Stimulated activated CD4-positive, alpha-beta T cell treated with anti-CD3 and anti-CD28 coated beads, TNF-alpha, amount 100 ng/mL, for 1 hour (primary cell): ENCODE measurements at places on chromosomes 11 and 22.

GRCh38 chr11:134070342-134070845, 1.5 kb downstream of the JAM3 start:
- no peak for DNase-seq

DNA sequence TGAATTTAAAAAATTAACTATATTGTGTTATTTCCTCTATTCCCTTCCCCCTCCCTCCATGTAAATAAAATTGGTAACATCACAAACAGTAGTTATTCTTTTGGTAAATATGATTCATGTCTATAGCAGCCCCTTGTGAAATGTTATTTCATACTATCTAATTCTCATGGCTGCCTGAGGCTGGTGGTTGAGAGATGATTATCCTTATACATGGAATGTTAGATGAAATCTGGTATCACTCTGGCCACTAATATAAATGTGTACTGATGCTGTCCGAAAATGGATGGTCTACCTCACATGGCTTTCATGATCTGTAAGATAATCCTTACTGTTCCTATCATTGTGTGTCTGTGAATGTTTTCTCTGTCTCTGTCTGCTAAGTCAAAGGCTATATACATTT, 25.0 kb upstream of the EXPH5 start:
- DNase-seq = no peak

DNA sequence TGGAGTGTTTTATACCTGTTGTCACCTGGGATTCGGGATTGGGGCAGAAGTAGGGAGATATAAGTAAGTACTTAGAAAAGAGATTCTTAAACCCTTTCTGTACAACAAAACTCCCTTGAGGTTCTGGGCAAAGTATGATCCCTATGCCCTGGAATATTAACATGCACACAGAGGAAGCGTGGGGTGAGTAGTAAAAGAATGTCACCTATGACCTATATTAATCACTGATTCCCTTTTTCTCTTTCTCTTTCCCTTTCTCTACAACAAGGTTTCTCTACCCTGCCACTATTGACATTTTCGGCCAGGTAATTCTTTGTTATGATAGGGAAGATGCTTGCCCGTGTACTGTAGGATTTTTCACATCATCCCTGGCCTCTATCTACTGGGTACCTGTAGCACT, 209.7 kb upstream of the PLET1 start:
- DNase-seq = no peak

DNA sequence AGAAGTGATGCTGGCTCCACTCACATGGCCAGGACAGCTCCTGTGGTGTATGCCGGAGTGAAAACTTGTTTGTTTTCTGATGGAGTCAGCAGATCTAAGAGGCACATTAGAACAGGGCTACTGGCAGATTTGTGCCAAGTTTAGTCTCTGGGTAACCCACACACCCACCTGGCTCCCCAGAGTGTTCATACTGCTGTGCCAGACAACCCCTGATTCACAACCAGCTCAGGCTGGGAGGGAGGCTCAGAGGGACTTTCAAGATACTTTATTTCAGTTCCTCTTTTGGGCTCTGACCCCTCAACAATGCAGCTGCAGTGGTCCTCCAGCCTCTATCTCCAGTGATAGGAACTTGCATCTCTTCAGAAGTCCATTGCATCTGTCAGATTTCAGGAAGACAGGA, 8.5 kb downstream of the NTM start:
- no peak for DNase-seq

- no peak for DNase-seq
Observed at GRCh38 chr11:131235328-131236298, 134.8 kb upstream of the NTM start.

DNA sequence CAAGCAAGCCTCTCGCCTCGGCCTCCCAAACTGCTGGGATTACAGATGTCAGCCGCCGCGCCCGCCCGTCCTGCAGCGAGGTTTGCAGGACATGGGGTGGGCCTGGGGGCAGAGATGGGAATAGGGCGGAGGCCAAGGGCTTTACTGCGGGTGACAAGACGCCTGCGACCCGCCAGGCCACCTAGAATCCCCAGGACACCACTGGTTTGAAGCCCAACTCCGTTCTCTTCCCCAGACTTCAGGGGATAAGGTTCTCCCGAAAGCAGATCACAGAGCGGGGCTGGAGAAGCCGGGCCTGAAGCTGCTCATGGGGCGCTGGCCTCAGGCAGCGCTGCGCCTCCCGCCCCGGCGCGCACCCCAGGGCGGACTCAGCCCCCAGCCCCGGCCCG, 354 bp downstream of the POLR2L start:
- DNase-seq = no peak

DNA sequence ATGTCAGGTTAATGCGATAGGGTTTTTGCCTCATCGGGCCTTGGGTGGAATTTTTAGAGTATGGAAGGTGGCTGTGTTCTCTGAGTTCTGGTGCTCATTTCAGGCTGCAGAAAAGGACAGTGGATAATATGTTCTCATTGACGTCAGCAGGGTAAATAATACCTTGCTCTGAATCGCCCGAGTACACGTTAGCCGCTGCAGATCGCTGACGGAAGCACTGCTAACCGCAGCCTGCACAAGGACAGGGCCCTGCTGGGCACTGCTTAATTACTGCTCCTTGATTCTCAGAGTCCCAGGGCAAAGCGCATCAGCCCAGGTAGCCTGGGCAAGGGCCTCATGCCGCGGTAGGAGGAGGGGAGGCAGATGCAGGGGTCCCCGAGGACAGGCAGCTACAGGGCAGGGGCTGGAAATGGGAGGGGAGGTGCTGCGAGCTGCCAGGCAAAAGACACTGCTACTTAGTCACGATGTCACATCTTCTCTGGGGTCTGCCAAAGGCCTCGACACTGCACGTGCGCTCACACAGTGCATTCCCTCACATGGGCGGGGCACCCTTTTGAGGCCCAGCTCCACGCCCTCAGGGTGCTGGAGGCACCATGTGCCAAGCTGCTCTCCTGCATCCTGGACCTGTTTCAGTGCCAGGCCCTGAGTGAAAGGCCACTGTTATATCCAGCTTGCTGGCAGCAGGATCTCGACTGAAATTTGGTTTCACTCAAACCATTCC, 35.2 kb downstream of the PPP2R1B start:
- DNase-seq = no peak

GRCh38 chr22:31143537-31143936, 3.2 kb upstream of the PLA2G3 start:
- no peak for DNase-seq

DNA sequence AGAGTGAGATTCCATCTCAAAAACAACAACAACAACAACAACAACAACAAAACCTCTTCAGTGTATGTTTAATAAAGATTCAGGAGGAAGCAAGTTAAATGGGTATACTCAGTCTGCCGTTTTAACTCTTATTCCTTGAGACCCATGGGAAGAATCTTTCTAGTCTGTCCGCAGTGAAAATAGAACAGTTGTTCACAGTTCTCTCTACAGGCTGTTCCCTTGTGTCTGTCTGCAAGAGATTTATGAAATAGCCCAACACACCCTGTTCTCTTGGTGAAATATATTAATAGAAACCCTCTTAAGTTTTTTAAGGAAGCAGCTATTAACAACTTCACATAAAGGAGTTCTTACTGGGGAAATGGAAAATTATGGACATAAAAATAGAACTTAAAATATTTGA, 682.2 kb upstream of the RAG2 start:
- no peak for DNase-seq

DNA sequence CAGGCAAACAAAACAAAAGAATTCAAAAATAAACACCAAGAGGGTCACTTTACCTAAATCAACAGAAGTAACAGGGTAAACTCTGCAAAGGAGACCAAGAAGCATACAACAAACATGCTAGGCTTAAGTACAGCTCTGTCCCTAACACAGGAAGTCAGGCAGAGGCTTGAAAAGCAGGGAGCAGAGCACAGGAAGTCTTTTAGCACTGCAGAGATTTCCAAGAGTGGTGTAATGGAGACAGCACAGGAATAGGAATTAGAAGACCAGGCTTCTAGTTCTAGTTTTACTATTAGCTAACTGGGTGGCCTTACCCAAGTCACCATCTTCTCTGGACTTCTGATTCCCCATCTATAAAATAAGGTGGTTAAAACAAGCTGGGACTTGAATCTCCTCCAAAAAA, 1.9 kb downstream of the RBFOX2 start:
- DNase-seq = no peak

DNA sequence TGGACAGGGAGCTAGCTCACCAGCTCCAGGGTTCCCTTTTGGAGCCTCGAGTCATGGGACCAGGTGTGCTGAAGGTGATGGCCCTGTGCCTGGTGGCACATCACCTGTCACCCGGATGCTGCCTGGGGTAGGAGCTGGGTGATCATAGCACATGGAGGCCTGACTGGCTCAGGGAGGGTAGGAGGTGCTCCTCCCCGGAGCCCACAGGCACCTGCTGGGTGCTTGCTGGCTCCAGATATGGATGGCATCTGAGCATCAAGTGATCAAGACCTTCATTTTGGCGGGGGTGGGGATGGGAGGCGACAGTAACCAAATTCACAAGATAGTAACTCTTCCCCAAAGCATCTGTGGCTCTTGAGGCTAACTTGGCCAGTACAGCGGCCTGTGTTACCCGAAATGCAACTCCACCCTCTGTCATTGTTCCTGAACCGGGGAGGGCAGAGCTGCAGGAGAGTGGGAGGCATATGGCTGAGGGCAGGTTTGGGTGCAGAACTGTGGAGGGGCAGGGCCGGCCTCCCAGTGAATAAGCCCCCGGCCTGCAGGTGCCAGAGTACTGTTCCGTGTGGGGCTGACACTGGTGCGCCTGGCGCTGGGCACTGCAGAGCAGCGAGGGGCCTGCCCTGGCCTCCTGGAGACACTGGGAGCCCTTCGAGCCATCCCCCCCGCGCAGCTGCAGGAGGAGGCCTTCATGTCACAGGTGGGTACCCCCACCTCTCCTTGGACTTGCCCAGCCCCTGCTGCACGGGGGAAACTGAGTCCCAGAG, 4.7 kb downstream of the TBC1D10C start:
- no peak for DNase-seq

DNA sequence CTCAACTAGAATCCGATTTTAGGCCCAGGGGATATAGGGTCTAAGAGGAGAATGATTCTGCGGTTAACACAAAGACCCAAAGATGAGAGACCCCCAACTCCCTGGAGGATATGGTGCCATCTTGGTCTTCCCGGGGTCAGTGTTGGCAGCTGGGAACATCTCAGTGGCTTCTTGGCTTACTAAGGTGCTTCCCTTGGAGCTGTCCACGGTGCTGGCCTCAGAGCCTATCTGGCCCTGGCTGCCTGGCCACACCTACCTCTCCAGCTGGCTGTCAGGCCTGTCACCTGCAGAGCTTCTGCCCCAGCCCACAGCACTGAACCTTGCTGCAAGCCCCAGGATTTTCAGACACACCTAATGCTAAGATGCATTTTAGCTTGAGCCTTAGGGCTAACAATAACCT, 70.7 kb upstream of the THY1 start:
- no peak for DNase-seq

DNA sequence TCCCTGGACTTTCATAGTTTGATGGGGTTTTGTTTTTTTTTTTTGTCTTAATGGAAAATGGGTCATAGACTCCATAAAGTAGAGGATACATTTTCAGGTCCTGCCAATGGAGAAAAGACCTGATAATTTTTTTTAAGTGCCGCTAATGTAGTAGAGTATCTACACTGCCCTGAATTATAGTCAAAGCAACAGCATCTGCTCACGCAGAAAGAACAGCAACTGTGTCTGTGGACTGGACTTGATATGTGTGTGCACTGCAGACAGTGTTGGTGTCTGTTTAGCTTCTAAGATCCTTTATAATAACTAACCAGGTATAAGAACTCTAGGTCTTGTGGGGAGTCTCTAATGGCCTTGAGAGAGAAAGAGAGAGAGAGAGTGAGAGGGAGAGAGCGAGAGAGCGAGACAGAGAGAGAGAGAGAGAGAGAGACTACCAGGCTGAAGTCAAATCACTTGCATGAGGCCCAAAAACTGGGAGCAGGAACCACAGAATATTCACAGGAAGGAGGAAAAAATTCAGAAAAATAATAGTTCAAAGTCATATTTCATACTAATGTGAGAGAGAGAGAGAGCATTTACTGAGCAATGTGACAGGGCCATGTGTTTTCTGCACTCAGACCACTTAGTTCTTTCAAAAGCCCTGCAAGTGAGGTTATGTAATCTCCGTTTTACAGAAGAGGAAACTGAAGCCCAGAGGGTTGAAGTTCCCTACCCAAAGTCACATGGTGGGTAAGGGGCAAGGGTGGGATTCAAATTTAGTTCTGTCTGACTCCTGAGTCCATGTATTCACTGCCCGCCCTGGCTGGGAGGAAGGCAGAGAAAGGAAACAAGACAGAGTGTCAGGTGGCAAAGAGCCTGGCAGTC, 8.6 kb upstream of the MIAT start:
- no peak for DNase-seq

- no peak for DNase-seq
Observed at GRCh38 chr11:126058105-126058874, 4.4 kb downstream of the CDON start.

DNA sequence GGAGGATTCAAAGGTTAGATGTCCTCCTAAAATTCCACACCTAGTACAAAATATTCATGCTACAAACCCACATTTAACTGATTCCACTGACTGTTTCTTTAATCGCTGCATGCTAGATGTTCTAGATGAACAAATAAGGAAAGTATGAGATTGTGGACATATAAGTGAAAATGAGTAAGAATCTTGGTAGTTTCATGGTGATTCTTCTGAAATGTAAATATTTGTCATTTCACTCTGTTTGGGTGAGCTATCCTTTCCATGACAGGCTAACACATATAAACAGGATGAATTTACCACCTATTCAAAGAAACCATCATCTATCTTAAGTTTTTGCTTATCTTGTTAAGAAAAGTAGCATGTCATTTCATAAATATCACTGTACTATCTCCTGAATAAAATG, 14.8 kb downstream of the OR5B3 start:
- no peak for DNase-seq

GRCh38 chr22:19873138-19873959, 18.7 kb upstream of the GNB1L start:
- no peak for DNase-seq

- no peak for DNase-seq
Observed at GRCh38 chr22:40660730-40661129, 18.6 kb upstream of the MCHR1 start.

GRCh38 chr11:10927538-10927937, 69.7 kb upstream of the ZBED5 start:
- DNase-seq = no peak

DNA sequence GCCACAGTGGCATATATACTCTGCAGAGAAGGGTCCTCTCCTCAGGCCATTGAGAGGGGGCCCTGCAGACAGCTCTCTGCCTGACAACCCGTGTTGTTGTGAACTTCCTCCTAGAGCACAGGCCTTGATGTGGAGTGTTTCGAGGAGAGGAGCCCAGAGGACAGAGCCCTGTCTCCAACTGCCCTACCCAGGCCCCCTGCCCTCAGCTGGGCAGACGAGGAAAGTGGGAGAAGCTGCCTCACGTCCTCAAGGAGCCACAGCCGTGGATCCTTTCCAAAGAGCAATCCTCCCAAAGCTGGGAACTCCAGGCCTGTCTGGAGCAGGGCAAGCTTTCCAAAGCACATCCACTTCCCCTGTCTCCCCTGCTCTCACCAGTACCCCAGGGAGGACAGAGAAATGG, 10.7 kb downstream of the LMO1 start:
- DNase-seq = no peak
